ENCODE measurements at places on chromosomes 3 and 15.

GRCh38 chr15:59539799-59540198, 71.8 kb upstream of the GCNT3 start:
- DNase-seq, result no peak

GRCh38 chr3:120481081-120481480, 30.3 kb upstream of the FSTL1 start:
- DNase-seq, result no peak

DNA sequence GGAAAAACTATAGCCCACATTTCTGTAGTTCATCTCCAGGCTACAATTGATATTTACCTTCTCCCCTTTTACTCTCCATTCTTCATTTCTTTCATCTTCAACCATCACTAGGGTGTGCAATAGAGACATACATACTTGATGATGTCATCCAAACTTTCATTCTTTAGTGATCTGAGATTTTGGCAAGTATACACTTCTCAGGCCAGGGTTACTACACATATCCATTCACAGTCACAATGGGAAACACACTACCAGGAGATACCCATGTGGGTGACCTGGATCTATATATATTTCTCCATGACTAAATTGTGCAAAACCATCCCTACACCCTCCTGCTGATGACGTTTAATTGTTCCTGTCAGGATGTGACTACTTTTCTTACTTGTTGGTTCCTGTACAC, 769.5 kb upstream of the DPPA4 start:
- no peak for DNase-seq

- no peak for DNase-seq
These were observed 364.7 kb downstream of the EPHB1 start for GRCh38 chr3:135159681-135160247.

GRCh38 chr3:172675441-172676193, 35.2 kb downstream of the NCEH1 start:
- no peak for DNase-seq
